ENCODE measurements at places on chromosomes 11 and 22.
A peak's percentile ranks its signal among the peaks of the same experiment; 100 is the strongest.

DNA sequence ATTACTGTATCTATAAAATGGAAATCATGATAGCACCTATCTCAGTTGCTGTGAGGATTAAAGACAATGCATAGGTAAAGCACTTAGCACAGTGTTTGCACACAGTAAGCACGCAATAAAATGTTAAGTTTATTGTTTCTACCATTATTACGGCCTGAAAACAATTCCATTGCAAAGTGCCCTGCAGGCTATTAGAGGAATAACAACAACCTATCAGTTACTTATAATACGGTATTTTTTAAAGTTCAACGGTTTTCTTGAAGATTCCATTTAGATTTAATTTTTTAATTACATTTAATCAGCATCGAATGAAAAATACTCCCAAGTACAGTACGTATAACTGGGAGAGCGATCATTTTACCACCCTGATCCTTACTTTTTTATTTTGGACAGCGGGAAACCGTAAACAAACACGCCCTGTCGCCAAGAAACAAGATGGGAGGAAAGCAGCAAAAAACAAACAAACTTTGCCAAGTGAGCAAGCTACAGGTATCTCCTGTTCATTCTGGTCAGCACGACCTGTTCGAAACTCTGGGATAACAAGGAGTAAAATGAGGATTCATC lies 893 bp downstream of the SLC36A4 start:
- DNase-seq: no peak

DNA sequence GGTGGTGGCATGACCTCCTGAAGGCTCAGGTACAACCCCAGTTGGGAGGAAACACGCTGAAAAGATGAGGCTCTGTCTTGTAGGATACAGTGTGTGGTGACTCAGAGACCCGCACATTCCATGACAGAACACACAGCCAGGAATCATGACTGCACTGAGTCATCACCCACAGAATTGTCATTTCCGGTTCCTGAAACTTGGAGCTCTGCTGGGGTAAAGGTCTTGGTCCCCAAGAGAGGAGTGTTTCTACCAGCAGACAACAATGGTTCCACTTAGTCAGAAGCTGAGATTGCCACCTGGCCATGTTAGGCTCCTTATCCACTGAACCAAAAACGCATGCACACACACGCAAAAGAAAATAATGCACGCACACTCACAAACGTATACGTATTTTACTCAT lies 31.5 kb upstream of the CYB5R3 start:
- DNase-seq: no peak

- no peak for DNase-seq
These were observed 194.4 kb upstream of the PGR start for GRCh38 chr11:101323997-101324396.

DNA sequence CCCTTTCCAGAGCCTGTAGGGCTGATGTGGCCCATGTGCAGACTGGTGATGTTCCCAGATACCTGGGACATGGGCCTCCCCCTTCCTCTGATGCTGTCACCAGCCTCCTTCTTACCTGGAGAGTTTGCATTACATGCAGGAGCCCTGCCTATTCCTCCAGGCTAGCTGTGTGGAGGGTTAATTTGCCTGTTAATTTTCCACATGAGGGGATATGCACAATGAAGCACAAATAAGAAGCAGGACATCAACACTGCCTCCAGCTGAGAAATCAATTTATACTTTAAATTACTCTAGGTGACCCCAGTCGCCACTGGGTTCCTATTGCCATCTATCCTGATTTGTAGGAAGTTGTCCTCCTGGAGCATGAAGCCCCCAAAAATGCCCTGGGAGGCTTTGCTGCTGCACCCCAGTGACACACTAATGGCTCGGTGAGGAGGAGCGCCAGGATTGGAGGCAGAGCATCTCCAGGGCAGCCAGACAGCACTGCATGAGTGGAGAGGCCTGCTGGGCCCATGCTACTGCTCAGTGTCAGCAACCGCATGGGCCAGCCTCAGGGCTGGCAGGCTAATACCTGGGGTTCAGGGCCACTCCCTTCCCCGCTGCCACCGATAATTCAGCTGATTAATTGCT lies 101.6 kb upstream of the USP47 start:
- no peak for DNase-seq

- no peak for DNase-seq
These were observed 1.2 kb downstream of the C11orf68 start for GRCh38 chr11:65917434-65918210.

DNA sequence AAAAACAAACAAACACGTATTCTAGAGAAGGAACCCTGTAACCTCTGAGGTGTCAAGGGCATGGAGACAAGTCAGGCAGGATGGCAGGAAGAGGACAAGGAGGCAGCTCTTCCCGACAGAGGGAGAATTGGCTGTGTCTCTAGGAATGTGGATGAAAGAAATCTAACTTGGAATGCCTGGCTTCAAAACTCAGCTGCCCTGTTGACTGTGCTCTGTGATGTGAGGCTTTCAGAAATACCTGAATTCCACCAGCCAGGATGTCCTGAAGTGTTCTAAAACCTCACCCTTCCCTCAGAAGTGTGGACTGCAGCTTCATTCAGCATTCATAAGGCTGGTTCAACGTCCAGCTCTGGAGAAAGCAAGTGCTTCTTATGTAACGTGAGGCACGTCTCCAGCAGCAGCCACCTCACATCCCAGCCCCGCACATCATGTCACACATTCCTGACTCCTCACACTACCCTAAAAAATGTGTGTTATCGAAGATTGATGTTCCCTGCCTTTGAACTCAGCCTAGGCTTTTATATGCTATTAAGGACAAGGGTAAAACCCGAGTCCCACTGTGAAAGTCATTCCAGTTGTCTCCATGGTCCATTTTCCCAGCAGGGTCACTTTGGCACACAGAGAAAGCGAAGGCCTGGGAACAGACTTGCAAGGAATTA lies 398.9 kb downstream of the ETS1 start:
- no peak for DNase-seq

GRCh38 chr11:70481625-70482528 lies 83.5 kb downstream of the CTTN start:
- peak; percentile 34 for DNase-seq

DNA sequence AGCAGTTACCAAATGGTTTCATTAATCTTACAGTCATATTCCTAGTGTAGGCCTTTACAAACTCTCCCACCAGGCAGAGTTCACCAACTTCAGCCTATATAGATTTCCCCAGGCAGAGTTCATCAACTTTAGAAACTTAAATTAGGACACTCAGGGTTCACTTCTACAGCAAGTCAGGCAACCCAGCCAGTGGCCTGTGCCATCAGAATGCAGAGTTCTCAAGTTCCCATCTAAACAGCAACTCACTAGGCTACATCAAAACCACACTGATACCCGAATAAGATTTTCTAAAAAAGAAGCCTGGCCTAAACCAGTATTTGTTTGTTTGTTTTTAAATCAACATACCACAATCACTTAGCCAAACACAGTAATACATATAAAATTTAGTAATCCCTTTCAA lies 33.7 kb downstream of the PICALM start:
- DNase-seq: no peak

DNA sequence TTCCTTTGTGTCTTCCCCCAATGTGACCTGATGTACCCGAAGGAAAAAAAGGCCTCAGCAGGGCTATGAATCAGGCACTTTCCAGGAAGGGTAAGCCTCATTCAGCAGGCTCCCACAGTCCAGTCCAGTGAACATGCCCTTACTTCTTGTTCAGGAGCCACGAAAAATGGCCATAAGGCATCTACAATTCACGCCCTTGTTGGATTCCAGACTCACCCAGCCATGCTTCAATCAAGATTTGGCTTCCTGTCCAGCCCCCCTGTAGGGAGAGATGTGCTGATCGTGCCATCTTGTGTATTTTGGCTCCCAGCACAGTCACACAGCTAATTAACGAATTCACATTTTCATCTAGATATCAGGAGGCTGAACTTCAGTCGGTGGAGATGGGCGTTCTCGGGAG lies 9.9 kb upstream of the KCNJ5 start:
- no peak for DNase-seq

- DNase-seq: no peak
These were observed 26.1 kb downstream of the INTS4 start for GRCh38 chr11:77968337-77968736.

- DNase-seq: no peak
These were observed 15.5 kb downstream of the OR6Q1 start for GRCh38 chr11:58046231-58046630.

- peak; percentile 87 for DNase-seq
These were observed at the start of gene MRGPRF for GRCh38 chr11:69013009-69013951. TSS of gene MRGPRF (minus strand) at chr11:69013246. CDS start at chr11:69009901, 3,345 bp downstream.

DNA sequence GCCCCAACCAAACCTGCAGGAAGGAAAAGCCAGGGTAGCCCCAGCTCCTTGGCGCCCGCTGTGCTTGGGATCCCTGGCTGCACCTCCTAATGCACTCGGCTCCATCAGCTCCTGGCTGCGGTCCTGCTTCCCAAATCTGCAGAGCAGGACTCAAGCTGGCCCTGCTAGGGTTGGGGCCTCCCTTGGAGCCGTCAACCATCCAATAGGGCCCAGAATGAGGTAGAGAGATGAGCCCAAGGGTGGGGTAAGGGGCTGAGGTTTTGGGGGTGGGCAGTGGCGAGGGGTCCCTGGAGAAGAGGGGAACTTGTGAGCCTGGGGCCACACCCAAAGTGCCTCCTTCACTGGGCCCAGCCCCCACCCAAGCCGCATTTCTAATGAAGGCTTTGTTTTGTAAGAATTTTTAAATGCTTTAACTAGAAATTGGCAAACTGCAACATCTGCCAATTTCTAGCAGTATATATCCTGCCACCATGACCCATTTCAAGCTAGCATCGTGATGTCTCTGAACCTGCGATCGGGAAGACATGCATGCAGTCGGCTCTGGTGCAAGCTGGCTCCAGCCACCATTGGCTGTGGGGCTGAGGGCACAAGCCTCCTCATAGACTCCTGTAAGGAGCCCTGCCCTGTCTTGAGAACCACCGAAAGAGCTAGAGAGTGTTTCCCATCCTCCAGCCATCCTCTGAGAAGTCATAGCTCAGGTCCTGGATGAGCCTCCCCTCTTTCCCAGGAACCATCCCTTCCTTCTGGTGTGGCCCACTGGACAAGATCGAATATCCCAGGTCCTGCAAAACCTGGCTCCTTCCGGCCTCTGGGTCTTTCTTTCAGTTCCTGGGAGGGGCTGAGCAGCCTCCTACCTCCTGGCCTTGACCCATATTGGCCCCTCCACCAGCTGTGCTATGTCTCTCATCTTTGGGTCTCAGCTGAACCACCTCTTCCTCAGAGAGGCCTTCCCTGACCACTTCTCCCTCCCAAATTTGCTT lies 15.5 kb downstream of the C1QTNF6 start:
- DNase-seq: no peak

DNA sequence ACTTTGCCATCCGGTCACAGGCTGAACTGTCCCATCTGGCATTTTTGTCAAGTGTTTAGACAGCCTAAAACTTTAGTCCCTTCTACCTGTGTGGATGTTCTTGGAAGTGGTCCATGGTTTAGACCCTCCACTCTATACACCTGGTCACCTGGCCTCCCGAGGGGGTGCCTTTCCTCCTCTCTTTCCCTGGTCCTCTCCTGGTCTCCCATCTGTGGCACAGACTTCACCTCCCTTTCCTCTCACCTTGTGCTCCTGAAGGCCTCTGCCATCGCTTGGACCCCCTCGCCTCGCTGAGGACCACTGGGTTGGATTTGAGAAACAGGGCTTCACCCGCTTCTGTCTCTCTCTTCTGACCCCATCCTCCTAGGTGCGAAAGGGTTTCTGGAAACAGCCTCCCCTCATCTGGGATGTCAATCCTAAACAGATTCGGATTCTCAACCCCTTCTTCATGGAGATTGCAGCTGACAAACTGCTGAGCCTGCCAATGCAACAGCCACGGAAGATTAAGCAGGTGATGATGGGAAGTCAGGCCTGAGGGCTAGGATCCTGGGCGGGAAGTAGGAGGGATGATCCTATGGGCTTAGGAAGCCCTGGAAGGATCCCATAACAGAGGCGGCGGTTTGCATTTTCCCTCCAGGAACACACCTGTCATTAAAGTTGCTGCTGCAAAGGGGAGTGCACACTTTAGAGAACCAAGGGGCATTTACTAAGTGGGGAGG lies 53.6 kb downstream of the ST3GAL4 start:
- DNase-seq: no peak

GRCh38 chr11:15006139-15006759 lies 34.1 kb upstream of the CALCA start:
- no peak for DNase-seq

DNA sequence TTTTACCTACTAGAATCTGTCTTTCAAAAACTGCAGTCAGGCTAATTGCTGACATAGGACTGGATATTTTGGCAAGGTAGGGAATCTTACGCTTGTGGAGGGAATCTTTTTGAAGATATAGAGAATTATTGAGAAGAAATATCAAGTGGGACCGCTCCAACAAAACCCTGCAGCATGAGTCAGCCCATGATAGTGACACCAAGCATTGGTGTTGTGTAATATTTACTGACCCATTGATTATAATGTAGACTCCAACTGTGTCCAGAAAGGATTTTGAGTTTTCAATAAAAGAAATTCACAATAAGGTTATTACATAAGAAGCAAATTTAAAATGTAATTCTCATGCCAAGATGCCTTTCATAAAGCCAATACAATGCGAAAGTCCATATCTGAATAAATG lies 20.7 kb downstream of the MS4A4A start:
- DNase-seq: no peak

DNA sequence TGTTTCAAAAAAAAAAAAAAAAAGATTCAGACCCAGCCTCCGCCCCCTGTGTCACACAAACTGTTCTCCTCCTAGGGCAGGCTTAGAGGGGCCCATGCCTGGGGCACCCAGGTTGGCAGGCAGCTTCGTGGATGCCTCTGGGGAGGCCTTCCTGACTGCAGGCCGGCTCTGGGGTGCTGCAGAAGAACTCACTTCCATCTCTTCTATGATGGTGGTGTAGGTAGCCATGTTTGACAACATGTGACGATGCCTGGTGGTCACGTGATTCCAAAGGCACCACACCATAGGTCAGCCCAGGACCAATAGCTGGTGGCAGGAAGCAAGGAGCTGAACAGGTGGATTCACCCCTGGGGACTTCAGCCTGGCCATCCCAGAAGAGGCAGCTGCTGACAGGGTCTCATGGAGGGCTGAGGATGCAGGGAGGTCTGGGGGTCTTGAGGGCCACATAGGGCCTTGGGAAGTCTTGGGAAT lies 24.1 kb upstream of the CELSR1 start:
- DNase-seq: no peak

DNA sequence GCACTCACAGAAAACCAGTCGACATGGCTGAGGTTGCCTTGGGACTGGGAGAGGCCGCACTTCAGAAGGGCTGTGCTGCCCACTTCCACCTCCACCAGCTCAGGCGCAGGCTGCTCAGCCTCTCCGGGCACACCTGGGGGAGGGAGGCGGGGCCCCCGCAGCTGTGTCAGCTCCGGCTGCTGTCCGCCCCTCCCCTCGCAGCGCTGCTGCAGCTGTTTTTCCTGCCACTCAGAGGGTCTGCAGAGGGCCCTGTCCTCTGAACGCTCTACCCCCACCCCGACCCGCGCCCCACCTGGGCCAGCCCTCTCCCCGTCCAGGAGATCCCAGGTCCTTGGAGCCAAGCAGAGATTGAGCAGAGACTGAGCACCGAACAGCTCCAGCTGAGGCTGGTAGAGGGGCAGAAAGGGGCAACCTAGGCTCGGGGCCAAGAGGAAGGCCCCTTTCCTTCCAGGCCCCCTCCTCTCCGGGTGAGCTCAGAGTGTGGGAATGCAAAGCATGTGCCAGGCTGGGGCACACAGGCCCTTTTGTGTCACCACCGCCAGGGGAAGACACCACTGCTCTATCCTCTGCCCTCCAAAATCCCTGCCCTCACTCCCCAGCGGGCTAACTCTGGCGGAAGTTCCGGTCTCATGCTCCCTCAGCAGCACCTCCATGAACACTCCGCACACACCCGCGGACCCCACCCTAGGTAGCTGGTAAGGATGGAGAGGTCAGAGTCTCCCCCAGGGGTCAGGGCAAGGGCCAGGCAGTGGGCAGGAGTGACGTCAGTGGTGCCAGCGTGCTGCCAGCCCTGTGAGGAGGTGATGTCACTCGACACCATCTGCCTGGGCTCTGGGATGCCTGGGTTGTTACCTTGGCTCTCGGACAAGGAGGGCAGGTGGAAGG lies 1.6 kb downstream of the MCAM start:
- DNase-seq: peak; percentile 62

Measured in transverse colon (tissue), 4 donors.